Omental fat pad (tissue), 4 donors: ENCODE measurements at places on chromosomes 16 and 17.

GRCh38 chr16:53071748-53072301 lies 17.0 kb downstream of the CHD9 start:
- DNase-seq: no peak

GRCh38 chr17:27414271-27414670 lies 42.0 kb upstream of the KSR1 start:
- no peak for DNase-seq

DNA sequence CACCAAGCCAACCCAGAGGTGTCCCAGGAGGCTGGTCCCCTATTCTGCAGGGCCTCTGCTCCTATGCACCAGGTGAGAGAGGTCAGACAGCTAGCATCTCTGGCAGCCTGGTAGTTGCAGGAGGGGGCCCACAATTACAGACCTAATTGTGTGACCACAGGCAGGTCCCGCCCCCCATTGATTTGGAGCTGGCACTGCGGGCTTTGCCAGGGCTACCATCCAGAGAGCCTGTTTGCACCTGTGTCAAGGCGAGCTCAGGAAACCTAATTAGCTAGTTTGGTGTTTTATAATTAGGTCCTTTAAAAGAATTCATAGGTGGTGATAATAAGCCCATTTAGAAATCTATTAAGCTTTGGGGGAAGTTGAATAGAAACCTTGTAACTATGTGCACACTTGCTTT lies 90.2 kb downstream of the MRM1 start:
- no peak for DNase-seq

GRCh38 chr16:22321340-22322001 lies 24.3 kb downstream of the POLR3E start:
- peak; percentile 48 for DNase-seq

DNA sequence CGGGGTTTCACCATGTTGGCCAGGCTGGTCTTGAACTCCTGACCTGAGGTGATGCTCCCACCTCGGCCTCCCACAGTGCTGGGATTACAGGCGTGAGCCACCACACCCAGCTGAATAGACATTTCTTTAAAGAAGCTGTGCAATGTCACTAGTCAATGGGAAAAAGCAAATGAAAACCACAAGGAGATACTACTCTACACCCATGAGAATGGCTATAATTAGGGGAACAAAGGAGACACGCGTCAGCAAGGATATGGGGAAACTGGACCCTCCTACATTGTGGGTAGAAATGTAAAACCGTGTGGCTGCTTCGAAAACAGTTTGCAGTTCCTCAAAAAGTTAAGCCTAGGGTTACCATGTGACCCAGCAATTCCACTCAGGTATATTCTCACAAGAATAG lies 103.4 kb downstream of the VPS53 start:
- no peak for DNase-seq

DNA sequence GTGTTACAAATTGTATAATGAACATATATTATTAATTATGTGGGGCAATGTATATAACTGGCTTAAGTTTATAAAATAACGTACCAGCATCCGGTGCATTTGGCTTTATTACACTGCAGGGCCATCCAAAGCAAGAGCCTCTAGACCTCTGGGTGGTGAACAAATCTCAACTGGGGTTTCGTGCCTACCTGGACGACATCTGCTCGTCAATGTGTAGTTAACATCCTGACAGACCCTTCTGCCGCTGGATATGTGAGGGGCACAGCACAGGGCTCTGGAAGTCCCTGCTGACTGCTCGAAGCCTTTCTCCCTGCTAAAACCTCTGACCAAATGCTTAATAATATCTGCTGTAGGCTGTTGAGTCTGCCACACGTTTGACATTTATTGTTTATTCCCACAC lies 2.3 kb downstream of the TMEM186 start:
- no peak for DNase-seq

- DNase-seq: peak; percentile 16
Measured at GRCh38 chr17:79626156-79626890, 15.5 kb upstream of the RBFOX3 start.

DNA sequence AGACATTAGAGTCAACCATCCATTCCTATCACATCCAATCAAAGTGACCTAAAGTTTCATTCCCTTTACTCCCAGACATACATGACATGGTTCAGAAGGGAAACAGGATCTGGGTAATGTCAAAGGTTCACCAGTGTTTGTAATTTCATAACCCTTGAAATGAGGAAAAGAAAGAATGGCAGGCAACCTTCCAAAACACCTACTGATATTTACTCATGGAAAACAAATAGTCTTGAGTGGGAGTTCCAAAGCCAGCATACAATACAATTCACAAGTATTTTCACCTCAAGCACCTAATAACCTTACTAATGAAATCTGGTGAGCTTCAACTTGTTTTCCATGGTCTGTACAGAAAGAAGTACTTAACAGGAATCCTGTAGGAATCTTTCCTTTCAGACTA lies 72.5 kb upstream of the AXIN2 start:
- no peak for DNase-seq

- no peak for DNase-seq
Measured at GRCh38 chr17:67970783-67971182, 25.5 kb downstream of the C17orf58 start.

DNA sequence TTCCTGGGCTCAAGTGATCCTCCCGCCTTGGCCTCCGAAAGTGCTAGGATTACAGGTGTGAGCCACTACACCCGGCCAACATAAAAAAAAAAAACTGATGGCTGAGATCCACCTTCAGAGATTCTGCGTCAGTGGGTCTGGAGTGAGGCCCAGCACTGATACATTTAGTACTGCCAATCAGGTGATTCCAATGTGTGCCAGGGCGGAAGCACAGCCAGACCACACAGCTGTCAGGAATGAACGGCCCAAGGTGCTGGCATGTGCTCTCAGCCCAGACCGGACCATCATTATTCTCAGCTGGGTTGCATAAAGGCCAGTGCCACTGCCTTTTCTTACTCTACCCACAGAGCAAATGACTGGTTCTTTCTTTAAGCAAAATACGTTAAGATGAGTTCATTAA lies 1.2 kb upstream of the BCO1 start:
- no peak for DNase-seq

GRCh38 chr17:39809221-39809620 lies 54.9 kb downstream of the IKZF3 start:
- no peak for DNase-seq

GRCh38 chr17:21676281-21677111 lies 15.8 kb upstream of the KCNJ18 start:
- no peak for DNase-seq

- DNase-seq: no peak
Measured at GRCh38 chr17:38594152-38594551, 11.6 kb downstream of the SRCIN1 start.

GRCh38 chr16:78507576-78507975 lies 408.1 kb downstream of the WWOX start:
- no peak for DNase-seq

- DNase-seq: no peak
Measured at GRCh38 chr17:48378238-48378637, 51.8 kb downstream of the SKAP1 start.

- no peak for DNase-seq
Measured at GRCh38 chr17:6567528-6568183, 11.3 kb upstream of the PITPNM3 start.

GRCh38 chr16:559411-560203 lies 587 bp upstream of the PRR35 start:
- DNase-seq: no peak

DNA sequence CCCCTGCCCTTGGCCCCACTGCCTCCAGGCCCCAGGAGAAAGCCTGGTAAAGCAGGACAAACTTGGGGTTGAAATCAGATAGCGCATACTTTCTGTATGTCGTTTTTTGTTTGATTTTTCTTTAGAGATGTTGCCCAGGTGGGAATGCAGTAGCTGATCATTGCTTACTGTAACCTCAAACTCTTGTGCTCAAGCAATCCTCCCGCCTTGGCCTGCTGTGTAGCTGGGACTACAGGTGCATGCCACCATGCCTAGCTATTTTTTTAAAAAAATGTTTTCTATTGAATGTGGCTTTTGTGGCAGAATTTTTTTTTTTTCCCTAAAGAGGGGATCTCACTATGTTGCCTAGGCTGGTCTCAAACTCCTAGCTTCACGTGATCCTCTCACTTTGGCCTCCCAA lies 11.1 kb upstream of the CCL5 start:
- no peak for DNase-seq

DNA sequence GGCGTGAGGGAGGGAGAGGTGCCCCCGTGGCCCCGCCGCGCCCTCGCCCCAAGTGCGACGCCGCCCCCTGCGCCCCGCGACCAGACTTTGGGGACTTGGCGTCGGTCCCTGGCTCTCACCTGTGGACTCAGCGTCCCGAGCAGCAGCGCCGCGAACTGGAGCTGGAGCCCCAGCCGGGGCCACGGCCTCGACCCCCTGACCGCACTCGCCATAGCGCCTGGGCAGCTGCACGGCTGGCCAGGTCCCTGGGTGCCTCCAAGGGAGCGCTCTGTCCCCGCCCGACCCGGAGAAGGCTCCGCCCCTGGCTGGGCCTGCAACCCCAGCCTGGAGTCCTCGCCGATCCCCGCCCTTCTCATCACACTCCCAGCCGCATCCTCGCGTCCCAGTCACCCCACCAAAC lies at the start of gene ERN2:
Gene ERN2, minus strand, starts transcription at position 247 of the 400 bp plus-strand sequence. Its CDS starts 35 bp downstream, at position 212.
- DNase-seq: no peak

DNA sequence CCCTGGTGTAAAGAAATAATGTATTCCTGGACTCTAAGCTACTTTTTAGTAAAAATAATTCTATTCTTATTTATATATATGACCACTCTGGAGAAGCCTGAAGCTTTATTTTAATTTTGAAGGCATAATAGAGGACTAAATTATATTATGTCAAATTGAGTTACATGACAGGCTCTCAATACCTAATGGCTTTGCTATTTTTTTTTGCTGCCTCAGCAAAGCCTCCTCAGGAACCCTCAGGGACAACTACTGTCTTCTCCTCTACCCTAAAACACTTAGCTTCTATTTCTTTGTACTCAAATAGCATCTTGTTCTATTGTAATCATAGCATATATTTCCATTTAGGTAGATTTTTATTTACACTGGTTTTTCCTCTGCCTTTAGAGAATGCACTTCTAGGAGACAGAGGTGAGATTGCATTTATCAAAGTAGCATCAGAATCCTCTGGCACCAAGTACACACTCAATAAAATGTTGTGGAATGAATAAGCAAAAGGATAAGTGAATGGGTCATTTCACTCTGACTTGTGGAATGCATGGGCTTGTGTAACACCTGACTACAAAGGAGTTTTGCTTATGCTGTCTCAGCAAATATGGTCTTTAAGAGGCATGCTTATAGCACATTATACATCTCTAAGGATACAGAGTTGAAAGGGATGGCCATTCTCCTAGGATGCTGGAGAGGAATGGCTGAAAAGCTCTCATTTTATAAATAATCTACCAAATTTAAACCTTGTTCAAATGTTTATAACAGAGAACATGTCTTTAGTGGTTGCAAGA lies 605.2 kb downstream of the KCNJ2 start:
- no peak for DNase-seq

DNA sequence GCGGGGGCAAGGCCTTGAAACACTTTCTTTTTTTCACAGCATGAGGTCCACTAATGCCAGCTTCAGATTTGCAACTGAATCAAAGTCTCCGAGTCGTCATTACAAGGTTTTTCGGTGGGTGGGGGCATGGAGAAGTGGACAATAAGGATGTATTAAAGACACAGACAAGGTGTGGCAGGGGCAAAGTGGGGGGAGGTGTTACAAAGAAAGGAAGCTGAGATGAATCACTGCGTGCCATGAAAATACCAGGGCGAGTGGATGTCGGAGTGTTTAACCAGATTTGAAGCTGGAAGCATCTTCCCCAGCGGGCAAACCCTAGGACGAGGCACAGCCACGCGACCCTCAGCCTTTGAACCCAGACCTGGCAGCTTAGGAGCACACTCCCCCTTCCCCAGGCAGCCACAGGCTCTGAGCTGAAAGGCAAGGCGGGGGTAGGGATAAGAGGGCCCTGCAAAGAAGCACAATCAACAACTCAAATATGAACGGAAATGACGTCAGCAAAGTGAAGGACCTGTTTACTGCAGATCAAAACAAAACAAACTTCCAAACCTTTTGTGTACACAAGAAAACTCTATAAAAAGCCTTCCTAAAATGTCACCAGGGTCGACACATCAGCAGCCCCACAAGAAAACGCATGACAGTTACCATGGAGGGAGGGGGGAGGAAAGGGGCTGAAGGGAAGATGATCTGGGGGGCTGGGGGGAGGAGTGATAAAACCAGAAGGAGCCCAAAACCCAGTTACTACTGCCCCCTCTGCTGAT lies 5.6 kb upstream of the ZFHX3 start:
- DNase-seq: no peak

DNA sequence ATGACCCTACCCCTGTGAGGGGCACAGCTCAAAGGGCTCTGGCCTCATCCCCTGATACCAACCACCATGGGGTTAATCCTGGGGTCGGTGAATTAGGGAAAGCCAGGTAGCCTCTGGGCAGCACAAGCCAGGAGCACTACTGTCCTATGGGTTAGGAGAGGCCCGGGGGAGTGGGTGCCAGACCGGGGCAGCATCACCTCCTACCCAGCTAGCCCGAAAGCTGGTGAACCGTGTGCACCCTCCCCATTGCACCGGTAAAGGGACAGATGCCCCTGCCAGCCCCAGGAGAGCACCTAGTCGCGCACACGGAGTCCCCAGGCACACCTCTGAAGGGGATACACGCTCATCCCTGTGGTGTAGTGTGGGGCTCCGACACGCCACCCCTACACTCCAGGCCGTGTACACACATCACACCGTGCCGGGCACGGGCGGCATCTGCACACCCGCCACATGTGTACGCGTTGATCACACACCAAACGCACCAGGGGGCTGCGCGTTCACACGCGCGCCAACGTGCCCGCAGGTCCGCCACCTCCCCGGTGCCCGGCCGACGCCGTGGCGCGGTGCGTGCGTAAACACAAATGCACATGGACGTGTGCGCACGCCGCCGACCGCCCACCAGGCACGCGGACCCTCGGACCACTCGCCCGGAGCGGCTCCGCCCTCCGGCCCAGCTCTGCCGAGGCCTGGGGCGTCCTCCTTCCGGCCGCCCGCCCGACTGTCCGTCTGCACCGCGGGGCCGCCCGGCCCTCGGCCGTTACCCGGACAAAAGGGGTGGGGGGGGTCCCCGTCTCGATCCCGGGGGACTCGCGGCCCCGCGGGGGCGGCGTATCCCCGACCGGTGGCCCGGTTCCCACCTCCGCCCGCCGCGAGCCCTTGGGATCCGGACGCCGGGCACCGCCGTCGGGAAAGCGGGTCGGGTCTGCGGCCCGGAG lies 785 bp downstream of the UBALD1 start:
- DNase-seq: no peak

DNA sequence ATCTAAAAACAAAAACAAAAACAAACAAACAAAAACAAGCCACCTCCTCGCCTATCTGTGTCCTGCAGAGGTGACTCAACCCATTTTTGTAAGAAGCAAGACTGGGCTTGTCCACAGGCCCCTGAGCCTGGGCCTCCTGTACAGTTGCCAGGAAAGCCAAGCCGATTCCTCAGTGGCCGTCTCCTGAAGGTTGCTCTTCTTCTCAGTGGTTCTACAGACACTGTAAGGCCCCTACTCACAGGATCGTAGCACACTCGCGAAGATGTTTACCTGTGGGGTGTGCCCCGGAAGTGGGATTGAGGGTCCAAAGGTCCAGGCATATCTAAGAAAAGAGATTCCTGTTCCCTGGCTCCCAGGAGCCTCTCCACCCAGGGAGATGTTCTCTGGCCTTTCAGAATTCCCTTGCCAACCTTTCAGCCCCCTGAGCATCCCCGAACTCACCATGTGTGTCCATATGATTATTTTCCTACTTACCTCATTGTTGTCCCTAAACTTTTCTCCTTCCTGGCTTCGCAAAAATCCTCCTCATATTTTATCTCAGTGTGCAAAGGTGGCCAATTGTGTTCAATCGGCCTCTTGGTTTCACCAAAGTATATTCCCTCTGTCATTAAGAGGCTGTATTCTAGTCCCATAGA lies 7.5 kb upstream of the CES3 start:
- DNase-seq: no peak
